ENCODE measurements at places on chromosomes 7 and 10. TPM values are rescaled to one million over a fixed set of nuclear protein-coding genes. Genes with fewer than 3 reads are reported as not detected.

SH2D4B gene
- total RNA-seq, result not detected

PSMC2 gene
- total RNA-seq, result 166 TPM

GRID2IP gene
- total RNA-seq, result 0.14 TPM

NRBF2 gene
- 24.8 TPM for total RNA-seq

FGL2 gene
- total RNA-seq, result not detected
